Renal pelvis (tissue), 12 donors: ENCODE measurements at places on chromosomes 12 and 14. TPM values are rescaled to one million over a fixed set of nuclear protein-coding genes. Genes with fewer than 3 reads are reported as not detected.
A peak's percentile ranks its signal among the peaks of the same experiment; 100 is the strongest.

GRCh38 chr14:94309721-94310120 lies 13.4 kb downstream of the SERPINA6 start:
- DNase-seq = no peak

DNA sequence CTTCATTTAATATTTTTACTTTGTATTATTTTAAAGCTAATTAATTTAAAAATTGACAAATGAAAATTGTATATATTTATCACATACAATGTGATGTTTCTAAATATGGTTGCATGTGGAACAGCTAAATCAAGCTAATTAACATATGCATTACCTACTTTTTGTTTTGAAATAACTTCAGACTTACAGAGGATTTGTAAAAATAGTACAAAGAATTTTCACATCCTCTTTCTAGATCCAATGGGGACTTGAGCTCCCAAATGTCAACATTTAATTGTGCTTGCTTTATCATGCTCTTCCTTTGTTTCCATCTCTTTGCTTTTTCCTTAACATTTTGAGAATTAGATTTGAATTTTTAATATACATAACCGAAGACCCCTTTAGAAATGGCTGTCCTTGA lies 6.6 kb downstream of the DCD start:
- DNase-seq = no peak

DNA sequence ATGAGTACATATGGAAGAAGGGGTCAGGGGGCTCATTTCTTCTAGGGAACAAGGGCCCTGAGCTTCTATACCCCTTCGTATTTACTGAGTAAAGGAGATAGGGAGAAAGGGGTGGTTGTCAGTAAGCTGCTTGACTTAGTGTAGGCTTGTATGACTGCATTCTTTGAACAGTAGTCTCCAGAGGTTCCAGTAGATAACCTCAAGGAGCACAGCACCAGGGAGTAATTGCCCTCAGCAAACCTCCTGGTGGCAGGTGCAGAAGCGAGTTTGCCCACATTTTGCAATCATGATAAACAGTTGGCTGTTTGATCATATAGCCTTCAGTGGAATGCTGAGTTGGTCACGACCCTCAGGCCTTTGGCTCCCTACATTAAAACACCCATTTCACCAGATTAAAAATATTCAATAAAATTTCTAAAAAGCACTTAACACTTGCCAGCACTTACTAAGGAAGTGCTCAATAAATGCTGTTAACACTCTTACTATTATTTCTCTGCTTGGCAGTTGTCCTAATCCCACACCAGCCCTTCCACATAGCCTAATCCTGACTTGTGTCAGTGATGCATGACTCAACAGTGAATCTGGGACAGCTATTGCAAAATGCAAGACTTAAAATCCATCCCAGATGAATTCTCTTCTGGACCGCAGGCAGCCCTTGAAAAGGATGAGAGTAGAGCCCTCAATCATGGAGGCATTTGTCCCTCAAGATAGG lies 3.7 kb upstream of the DHRS4L2 start:
- DNase-seq = no peak

GRCh38 chr12:114013575-114014345 lies 47.6 kb upstream of the RBM19 start:
- no peak for DNase-seq

DNA sequence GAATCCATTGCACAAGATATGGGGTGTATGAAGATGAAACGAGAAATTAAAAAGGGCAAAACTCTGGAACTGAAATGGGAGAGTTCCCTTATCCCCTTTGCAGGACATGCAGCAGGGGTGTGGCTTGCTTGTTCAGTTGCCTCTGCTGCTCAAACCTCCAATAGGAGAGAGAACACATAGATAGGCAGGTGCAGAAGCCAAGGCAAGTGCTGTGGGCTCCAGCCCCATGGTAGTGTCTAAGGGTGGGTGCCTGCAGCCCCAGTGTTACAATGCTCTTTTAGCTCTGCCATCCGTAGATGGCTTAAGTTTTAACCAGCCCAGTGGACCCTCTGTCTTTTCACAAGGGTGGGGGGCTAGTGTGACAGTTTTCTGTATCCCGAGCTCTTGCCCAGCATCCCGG lies 69.7 kb downstream of the CMAS start:
- no peak for DNase-seq

DNA sequence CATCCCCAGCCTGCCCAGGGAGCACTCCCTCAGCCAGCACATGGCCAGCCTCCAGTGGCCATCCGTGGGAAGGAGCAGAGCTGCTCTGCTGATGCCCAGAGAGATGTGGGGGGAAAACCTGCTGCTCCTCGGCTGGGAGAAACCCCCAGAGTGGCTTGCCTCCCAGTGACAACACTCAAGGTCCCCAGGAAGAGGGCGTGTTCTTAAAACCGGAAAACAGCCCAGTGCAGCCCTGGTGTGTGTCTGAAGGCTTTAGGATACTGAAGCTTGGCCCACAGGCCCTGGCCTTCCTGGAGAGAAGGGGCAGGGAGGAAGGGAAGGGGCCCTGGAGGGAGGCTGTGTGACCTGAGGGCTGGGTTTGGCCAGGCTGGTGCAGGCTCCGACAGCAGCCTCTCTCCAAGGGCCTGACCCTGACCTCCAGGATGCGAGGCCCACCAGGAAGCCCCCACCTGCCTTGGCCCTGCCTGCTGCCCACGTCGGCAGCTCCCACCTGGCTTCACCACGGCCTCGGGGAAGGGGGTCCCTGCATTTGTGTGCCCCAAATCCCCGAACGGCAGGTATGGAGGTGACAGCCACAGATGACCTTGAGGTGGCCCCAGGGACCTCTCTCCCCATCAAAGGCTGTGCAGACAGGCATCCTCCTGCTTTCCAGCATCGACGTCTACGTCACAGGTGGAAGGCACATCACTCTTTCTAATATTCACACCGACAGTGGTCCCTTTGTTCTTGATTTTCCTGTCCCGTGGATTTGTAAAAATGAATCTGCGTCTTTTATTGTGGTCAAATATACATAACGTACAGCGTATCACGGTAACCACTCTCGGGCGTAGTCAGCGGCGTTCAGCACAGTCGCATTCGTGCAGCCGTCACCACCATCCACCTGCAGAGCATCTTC lies 190.0 kb upstream of the C14orf180 start:
- DNase-seq = no peak

GRCh38 chr12:52704464-52704863 lies 1.1 kb upstream of the KRT77 start:
- DNase-seq = no peak

KLRG1 gene
- 1.9 TPM for polyA plus RNA-seq

- no peak for DNase-seq
Measured at GRCh38 chr12:1821805-1822204, 1.4 kb downstream of the LRTM2 start.

DNA sequence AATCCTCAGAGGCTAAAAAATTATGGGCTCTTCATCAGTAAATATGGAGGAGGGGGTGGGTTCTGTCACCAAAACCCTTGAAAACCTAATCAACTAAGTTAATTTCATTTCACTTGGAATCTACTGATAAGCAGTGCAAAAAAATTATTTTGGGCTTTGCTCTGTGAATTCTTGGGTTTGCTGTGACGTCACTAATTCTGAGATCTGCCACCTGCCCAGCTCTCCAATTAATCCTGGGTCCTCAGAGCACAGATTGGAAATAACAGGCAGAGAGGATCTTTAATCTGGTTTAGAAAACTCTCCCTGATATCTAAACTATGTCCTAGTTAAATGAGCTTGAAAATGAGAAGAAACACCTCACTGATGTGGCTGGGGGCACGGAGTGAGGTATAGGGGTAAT lies 903.2 kb downstream of the AACS start:
- DNase-seq = no peak

GRCh38 chr12:22322091-22322490 lies 12.4 kb downstream of the ST8SIA1 start:
- DNase-seq = no peak

DNA sequence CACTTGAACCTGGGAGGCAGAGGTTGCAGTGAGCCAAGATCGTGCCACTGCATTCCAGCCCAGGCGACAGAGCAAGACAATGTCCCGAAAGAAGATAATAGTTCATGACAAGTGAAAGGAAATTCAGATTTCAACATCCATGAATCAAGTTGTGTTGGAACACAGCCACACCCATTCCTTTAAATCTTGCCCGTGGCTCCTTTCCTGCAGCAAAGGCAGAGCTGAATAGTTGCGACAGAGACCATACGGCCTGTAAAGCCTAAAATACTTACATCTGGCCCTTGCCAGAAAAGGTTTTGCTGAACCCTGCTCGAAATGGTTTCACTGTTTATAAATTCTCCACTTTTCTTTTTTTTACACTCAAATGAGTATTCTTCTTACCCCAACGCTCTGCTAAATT lies 17.7 kb upstream of the ITPK1 start:
- no peak for DNase-seq

GRCh38 chr12:5451251-5451650 lies 19.3 kb downstream of the NTF3 start:
- no peak for DNase-seq

DNA sequence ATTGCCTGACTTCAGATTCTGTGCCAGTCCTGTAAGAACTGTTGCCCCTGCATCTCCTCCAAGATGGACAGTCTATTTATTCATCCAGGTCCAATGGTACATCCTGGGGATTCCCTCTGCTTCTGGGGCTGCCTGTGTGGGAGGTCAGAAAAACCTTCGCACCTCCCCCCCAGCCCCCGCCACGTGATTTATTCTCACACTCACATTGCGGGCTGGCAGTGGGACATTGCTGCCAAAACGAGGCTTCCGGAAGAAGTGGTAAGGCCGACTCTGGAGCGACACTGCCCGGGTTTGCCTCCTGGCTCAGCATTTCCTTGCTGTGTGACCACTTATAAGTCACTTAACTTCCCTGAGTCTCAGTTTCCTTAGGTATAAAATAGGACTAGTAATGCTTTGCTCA lies 5.9 kb upstream of the RTL1 start:
- no peak for DNase-seq

DNA sequence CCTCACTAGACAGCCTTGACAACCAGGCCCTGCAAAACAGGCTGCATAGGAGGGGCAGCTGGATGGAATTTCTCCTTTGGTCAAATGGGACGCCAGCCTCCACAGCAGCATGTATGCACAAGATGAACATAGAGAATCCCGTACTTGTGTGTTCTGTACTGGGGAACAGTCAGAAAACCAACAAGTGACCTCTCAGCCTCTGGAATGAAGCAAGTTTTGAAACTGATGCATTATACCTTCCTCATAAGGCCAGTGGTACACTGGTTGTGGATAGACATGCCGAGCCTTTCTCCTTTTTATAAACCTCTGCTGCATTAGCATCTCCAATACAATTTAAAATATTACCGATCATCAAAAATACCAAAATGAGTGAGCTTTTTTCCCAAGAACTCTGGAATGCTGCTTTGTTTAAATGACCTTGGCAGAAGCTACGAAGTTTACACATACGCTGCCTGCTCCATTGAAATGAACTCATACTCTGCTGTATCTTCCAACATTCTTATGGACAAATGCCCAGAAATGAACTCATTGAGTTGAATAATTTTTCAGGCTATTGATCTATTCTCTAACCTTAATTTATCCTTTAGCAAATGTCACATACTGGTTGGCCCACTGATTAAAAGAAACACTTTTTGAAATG lies 47.6 kb upstream of the FERMT2 start:
- DNase-seq = no peak

RXYLT1 gene
- 29.6 TPM for polyA plus RNA-seq

DNA sequence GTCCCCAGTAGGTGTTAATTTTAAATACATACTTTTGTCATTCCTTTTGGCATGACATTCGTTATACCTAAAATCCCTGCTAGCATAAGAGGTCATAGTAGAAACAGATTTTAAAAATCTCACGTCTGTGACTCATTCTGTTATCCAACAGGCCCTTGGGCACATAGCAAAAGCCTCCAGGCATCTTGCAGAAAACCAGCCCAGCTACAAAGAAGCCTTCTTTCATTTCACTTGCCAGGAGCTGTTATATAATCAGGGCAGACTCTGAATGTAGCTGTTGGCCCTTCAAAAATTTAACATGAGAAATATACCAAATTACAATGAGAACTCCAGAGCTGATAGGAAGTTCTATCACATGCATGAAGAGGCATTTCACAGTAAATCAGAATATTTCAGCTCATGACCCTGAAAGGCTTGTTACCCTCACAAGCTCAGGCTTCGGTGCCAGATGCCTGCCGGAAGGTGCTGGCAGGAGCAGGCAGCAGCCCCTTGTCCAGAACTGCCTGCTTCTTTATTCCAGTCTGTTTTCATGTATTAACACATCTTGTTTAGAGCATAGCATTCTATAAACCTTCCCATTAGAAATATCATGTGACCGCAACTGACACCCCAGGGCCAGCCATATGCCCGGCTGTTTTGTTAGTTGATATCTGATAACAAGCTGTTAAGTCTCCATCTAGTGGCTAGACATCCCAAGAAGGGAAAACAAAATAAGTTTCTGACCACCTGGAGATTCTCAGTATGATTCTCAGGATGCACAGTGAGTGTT lies 17.8 kb downstream of the E2F7 start:
- DNase-seq = no peak

HSPA2 gene
- 16.1 TPM for polyA plus RNA-seq

GRCh38 chr12:75099210-75099609 lies 110.4 kb downstream of the KCNC2 start:
- DNase-seq = no peak

GRCh38 chr12:121579190-121579791 lies 1.5 kb downstream of the KDM2B start:
- DNase-seq = peak; percentile 48

- no peak for DNase-seq
Measured at GRCh38 chr12:34393086-34393820, 371.0 kb downstream of the ALG10 start.

GRCh38 chr12:122830517-122831214 lies 4.6 kb upstream of the HIP1R start:
- no peak for DNase-seq

HDAC7 gene
- 93.5 TPM for polyA plus RNA-seq

DNA sequence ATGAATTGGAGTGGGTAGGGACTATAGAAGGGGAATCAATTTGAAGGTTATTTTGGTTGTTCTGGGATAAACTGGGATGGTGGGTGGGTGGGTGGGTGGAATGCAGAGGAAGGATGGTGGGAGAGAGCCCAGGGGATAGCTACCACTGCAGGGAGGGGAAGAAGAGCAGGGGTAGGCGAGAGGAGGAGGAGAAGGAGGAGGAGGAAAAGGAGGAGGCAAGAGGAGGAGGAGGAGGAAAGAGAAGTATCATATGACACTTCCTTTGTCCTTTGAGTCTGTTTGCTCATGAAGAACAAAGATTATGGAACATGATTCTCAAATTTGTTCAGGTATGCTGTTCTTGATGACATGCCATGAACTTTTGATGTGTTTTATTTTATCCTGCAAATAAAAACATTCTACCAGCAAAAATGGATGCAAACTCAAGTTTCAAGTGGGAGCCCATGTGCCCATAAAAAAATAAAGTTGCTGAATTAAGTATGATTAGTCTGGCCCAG lies 4.1 kb upstream of the BEST3 start:
- no peak for DNase-seq

DNA sequence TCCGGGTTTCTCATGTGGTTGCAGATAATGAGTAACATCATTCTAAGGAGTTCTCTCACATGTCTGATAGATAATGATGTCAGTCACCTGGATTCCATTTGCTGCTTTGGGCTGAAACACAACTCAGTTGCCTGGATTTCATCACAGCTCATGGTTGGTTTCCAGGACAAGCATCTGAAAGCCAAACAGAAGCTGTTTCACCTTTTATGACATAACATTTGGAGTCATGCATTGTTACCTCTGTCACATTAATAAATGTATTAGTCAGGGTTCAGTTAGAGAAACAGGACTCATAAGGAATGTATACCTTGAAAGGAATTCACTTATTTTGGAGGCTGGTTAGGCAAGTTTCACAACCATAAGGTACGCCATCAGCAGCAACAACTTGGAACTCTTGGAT lies 251.9 kb upstream of the ATXN7L3B start:
- DNase-seq = no peak
